HuH-7.5 (cell line): ENCODE measurements at places on chromosomes 3 and 15.

DNA sequence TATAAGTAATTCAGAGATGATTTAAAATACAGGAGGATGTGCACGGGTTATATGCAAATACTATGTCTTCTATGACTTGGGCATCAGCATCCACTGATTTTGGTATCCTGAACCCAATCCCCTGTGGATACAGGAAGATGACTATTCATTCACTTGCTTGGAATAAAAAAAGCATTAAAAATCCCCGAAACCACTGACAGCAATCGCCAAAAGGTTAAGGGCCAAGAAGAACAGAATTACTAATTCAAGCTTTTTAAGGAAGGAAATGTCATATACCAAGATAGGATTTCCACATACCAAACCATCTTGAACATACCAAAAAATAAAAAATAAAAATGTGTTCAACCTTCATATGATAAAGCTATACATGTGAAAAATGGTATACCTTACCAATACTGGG is 93.7 kb downstream of the DLG1 start:
- no peak for DNase-seq

- no peak for DNase-seq
Measured at GRCh38 chr3:117366574-117366973, 657.0 kb downstream of the TUSC7 start.

GRCh38 chr15:78752492-78753358 is 58.5 kb downstream of the ADAMTS7 start:
- DNase-seq, result no peak

- no peak for DNase-seq
Measured at GRCh38 chr3:133475245-133476010, 75.6 kb downstream of the BFSP2 start.

DNA sequence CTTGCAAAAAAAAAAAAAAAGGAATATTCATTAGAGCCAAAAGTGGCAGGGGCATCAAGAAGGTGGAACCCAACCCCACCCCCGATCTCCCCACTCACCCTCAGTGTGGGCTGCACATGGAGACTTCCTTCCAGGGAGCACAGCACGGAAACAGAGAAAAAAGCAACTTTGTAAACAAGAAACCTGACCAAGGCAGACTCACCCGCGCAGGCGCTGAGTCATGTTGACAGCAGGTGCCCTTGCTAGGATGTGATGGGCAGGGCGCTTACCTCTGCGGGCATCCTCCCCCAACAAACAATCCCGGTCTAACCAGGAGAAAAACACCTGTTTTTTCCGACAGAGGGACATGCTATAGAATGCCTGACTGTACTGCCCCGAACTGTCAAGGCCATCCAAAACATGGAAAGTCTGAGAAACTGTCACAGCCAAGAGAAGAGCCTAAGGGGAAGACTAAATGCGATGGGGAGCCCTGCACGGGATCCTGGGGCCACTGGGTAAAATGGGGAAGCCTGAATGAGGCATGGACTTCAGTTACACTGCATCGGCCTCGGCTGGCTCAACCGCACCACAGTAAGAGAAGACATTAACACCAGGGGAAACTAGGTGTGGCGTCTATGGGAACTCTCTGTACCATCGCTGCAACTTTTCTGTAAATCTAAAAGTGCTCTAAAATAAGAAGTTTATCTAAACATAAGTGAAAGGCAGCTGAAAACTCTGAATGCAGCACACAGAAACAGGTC is 66.7 kb upstream of the GATA2 start:
- DNase-seq, result no peak

DNA sequence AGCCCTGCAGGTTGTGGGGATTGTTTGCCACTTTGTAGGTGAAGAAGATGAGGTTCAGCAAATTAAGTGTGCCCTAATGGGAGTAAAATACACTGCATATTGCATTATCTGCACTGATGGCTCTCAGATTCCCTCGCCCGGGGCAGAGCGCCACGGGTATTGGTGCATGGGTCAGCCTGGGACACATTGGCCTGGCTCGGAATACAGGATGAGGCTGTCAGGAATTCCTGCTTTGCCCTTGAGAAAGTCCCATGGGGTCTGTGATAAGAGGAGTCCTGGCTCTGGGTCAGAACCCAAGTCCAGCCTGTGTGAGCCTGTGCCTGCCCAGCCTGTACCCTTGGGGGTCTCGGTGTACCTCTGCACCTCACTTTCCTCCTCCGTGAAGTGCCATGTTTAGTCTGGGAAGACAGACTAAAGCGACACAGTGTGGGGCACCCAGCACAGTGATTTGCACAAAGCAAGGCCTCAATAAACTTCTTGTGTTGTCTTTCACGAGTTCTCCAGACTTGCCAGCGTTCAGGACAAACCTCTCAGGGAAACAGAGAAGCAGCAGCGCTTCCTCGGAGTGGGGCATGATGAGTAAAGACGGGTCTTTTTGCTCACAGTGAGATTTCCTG is 107.6 kb downstream of the LRRK1 start:
- no peak for DNase-seq

DNA sequence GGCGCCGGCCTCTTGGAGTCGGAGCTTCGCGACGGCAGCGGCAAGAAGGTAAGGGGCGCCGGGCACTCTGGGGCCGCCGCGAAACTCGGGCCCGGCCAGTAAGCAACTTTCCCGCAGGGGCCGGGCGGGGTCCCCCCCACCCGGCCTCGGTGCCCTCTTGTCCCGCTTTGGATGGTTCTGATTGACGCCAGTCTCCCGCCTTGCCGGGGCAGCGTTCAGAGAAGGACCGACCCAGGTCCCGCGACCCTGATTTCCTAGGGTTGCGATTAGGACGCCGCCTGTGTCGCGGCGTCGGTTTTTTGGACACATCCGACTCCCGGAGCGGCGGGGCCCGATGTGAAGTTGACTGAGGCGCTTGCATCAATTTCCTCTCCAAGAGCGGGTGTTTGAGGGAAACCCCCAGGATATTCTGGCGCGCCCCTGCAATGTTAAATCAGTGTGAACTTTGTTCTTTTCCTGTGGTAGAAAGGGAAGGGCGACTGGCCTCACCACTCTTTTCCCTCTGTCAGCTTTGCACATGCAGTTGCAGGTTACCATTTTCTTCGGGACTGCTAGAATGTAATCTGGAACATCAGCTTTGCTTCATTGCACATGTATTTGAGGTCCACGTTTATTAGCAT is 755 bp downstream of the PDE8A start:
- peak; percentile 65 for DNase-seq

DNA sequence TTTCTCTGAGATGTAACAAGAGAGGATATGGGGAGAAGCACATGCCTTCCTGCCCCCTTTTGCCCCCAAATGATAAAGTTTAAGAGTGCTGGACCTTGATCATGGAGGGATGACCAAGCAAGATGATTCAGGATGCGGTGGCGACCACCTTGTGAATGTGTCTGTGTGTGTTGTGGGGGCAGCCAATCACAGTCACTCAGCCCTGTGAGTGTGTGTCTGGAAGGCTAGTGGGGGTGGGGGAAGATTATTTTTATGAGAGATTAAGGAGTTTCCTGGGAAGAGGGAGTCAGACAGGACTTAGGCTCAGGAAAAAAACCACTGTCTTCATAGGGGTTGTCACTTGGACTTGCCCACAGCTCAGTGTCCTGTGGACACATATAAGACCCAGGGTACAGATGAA is 57.8 kb upstream of the KY start:
- DNase-seq, result no peak

DNA sequence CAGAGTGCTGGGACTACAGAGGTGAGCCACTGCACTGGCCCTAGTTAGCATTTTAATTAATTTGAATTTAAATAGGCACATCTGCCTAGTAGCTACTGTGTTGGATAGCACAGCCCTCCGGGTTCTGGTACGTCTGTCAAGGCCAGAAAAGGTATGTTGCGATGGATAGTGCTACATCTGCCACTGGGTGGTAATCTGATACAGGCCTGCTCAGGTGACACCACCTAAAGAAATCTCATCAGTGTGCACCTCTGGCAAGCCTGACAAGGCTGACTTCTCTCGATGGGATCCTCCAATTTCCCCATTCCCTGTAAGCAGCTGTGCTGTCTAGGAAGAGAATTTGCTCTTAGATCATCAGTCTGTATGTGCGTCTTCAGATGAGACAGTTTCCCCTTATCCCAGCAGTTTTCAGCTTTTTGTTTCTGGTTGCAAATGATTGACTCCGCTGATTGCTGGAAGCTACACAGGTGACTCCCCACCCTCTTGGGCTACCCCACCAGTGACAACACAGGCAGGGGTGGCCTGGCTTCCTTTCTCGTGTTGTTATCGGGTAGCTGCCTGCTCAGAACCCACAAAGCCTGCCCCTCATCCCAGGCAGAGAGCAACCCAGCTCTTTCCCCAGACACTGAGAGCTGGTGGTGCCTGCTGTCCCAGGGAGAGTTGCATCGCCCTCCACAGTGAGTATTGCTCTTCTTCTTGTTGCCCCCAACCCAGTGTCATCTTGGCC is at the start of gene CCR9:
Gene CCR9, plus strand, starts transcription at position 565 of the 727 bp plus-strand sequence. CDS start 8,391 bp downstream, outside the sequence.
- no peak for DNase-seq

DNA sequence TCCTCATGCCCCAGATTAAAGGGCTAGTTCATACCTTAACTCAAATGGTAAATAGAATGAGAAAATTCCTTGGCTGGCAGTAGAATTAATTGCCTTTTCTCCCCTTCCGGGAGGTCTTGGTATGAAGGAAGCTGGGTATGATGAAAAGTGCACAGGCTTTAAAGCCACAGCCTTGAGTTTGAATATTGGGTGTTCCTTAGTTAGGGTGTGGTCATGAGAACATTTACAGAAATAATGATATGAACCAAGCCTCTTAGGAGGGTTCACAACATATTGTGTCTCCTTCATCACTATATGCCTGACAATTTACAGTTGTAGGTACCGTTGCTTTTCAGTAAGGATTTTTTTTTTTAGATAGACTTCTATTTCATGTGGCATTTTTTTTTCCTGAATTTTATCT is 48.1 kb downstream of the PYDC2 start:
- DNase-seq, result no peak

- no peak for DNase-seq
Measured at GRCh38 chr3:3085782-3086181, 24.4 kb downstream of the IL5RA start.

GRCh38 chr3:18500322-18500721 is 75.2 kb upstream of the SATB1 start:
- DNase-seq, result no peak

DNA sequence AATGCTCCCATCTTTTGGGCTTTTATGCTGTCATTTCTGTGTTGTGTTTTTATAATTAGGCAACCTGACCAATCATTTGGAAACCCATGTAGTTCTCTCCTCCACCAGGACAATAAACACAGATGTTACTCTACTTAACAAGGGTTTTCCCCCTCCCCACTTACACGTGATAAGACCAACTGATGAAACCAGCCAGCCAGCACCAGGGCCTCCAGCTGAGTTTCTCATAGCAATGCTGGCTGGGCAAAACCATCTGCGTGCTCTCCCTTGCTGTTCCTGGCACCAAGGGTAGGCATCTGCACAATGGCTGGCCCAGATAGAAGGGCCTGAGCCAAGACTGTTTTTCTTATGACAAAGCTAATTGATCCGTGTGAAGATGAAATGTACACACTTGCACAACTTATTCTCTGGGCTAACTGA is 310.4 kb downstream of the PLCL2 start:
- no peak for DNase-seq

DNA sequence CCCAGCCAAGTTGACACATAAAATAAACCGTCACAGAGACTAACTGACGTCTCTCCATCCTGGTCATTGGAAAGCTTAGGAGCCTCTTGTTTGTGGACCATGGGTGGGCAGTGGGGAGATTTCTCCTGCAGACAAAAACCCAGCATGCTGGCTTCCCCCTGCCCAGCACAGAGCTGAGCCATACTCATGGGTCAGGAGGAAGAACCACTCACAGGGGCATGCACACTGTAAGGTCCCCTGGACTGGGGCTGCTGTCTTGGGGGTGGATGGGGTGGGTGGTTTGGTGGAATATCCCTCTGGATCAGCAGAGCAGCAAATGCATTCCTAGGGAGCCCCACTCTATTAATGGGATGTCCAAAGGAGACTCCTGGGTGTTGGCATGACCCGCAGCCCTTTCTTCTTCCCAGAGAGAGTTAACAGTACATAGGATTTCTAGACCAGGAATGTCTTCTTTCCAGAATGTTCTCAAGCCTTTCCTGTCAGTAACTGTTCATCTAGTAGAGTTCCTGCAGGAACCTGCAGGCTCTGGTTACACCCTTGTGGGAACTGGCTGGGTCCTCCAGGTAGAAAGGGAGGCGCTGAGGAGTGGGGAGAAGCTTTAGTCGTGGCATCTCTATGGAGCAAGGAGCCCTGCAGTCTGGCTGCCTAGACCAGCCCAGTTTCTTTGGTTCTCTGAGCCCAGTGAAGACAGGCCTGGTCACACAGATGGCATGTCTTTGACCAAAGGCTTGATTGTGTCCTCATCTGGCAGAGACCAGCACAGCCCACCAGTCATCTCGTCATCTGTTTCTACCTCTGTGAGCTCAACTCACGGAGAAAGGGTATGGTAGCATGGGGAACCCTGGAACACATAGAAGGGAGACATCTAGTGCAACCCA is 73.4 kb upstream of the PRR23C start:
- no peak for DNase-seq
